ENCODE measurements at places on chromosomes 13 and 19. TPM values are rescaled to one million over a fixed set of nuclear protein-coding genes. Genes with fewer than 3 reads are reported as not detected.
A peak's percentile ranks its signal among the peaks of the same experiment; 100 is the strongest.

GRCh38 chr19:23698711-23699520 lies 11.9 kb upstream of the ZNF675 start:
- DNase-seq, result no peak

GRCh38 chr19:2488405-2488941 lies 12.5 kb downstream of the GADD45B start:
- no peak for DNase-seq

- no peak for DNase-seq
Observed at GRCh38 chr19:47005164-47005641, 14.4 kb upstream of the NPAS1 start.

DNA sequence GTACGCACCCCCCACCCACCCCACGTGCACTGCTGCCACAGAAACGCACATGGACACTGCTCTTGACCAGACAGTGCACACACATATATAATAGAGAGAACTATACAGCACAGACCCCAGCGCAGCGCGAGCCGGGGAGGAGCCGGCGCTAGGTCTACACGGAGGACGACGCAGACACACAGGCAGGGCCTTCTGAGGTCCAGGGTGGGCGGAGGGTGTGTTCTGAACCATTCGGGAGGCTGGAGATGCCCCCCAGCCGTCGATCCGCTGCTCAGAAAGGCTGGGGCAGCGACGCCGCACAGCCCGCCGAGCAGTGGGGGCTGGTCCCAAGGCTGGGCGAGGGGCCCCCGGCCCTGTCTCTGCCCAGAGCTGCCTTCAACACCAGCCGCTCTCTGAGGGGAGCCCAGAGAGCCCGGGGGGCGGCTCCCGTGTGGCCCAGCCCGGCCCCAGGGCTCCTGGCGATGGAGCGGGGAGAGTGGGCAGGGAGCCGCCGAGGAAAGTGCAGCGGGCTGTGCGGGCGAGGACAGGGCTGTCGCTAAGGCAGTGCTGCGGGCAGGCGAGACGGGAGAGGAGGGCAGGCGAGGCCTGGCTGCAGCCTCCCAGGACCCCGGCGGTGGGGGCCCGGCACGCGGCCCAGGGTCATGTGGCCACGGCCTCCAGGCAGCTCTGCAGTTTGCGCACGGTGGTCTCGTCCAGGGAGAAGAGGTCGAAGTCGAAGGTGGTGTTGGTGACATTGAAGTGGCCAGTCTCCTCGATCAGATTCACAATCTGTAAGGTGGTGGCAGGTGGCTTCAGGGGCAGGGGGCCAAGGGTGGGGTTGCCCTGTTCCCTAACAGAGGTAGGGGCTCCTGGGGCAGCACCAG lies 67.1 kb downstream of the MLLT1 start:
- DNase-seq, result no peak

GRCh38 chr19:46202872-46203860 lies 26.4 kb upstream of the IGFL1 start:
- DNase-seq, result no peak

DNA sequence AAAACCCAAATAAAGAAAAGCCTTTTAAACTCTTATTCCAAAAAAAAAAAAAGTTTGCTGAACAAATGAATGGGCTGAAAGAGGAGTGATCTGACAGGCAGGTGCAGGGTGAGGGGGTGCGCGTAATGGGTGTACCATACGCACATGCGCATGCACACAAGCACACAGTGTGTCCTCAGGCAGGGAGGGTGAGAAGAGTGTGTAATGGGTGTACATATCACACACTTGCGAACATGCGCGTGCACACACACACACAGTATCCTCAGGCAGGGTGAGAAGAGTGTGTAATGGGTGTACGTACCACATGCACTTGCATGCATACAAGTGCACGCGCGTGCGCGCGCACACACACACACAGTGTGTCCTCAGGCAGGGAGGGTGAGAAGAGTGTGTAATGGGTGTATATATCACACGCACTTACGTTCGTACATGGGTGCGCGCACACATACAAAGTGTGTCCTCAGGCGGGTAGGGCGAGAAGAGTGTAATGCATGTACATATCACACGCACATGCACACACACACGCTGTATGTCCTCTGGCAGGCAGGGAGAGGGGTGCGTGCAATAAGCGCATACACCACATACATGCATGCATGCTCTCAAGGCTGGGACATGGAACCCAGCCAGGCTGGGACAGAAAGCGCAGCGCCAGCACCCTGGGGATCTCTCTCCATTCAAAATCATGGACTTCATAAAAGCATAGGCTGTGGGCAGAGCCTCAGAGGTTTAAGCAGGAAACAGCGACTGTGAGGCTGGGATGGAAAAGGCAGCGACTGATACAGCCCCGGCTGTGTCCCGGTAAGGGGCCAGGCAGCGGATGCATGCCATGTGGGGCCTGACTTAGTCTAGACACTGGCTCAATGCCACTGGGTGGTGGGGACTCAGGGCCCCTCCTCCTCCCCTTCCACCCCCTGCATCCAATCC lies 70.4 kb downstream of the CEBPG start:
- DNase-seq, result peak; percentile 19

- no peak for DNase-seq
Observed at GRCh38 chr19:371501-372168, 27.0 kb upstream of the MIER2 start.

DNA sequence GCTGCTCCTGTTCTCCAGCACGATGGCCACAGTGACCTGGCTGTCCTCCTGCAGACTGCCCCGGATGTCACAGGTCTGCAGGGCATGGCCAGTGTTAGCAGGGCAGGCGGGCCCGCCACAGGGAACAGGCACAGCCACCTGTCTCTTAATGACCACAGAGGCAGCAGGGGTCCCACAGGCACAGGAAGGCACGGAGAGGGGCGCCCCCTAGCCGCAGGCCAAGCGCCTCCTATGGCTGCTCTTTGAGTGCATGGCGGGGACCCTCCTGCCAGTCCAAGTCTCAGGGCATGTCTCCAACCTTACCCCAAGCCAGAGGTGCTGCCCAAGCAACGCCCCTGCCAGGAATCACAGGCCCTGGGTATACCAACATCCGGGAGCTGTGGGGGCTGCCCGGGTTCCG lies 14.1 kb downstream of the IZUMO4 start:
- DNase-seq, result no peak

DNA sequence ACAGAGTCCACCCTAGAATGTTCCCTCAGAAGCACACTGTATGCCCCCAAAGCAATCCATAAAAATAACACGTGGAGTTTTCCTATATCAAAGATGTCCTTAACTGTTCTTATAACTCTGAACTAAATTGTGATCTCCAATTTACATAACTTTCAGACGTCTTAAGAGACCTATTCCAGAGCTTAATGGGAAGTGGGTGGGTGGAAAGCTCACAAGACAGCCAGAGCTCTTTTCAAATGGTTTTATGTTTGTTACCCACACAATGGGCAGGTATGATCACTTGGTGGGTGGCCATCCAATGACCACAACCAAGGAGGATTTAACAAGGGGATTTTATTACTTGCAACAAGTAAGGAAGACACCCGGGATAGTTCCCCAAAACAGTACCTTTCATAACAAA lies 81.7 kb downstream of the LRRC63 start:
- no peak for DNase-seq

DNA sequence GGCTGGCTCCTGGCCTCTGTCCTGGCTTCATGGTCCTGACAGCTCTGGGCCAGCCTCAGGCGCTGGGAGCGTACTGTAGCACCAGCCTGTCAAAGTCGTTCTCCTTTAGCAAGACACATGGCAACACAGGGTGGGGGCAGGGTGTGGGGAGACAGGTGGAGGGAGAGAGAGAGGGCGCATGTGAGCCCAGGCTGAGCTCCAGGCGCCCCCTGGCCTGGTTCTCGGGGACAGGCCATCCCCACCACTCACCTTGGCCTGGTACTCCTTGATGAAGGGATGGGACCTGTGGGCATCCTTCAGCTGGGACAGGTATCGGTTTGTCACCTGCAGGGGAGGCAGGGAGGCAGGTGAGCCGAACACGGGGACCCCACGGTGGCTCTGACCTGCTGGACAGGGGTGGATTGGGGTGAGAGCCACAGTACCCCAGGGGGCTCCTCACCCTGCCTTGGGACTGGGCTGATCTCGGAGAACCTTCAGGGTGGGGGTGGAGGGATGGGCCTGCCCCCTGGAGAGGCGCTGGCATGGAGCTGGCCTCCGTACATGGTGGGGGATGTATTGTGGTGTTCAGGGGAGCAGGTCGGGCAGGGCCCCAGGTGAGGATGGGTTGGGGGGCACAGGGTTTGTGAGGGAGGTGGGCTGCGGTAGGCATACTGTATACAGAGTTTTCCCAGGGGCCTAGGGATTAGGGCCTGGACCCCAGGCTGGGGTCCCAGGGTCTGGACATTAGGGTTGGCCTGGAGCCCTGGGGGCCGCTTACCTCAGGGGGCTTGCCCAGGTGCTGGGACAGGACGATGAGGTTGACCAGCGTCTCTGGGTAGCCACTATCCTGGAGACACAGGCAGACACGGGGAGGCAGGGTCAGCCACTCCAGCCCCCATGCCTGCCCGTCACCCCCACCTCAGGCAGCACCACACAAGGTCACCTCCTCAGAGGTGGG lies 3.9 kb upstream of the CERS1 start:
- DNase-seq, result no peak

- no peak for DNase-seq
Observed at GRCh38 chr19:934865-935479, 9.1 kb downstream of the ARID3A start.

DNA sequence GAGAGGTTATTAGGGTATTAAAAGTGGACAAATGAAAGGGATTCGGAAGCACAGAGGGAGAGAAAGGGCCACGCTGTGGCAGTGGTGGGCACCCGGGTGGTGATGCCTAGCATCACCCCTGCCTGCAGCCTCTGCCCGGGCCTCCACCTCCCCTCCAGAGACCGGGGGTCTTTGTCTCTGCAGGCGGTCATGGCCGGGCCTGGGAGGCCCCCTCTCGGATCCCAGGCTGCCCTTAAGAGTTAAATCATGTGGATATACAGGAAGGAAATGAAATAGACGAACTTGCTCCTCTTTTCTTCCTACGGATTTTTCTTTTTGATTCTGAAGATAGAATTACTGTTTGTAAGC lies 319.6 kb downstream of the ZNF536 start:
- no peak for DNase-seq

DNA sequence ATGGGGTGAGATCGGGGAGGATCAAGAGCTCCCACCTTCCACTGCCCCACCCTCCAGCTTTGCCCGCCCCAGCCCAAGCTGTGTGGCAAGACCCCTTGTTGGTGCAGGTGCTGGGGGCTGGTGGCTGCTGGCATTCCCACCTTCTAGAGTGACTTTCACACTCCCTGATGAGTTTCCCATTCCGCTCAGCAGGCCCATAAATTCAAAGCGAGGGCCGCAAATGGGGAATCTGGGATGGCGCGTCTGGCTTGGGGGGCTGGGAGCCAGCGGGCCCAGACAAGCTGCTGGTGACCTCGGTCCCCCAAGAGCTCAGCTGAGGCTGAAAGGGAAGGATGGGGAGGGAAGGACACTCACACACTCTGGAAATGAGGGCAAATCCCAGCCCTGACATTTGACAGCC lies 110.3 kb downstream of the GADD45B start:
- DNase-seq, result no peak

DNA sequence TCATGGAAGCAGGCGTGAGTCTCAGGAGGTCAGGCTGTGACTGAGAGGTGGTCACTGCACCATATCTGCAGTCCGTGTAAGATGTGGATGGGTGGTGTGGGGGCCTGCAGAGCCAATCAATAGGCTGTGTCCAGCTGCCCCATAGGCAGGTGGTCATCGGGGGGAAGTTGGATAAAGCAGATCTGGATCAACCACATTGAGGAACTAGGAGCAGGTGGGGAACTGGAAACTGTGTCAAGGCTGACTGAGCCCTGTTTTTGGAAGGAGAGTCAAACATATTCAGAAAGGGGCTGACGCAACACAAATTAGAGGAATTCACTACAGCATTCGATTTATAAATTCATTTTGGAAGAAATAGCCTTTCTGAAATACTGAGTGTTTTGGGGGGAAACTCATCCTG lies 15.0 kb downstream of the CLEC4M start:
- DNase-seq, result no peak

DNA sequence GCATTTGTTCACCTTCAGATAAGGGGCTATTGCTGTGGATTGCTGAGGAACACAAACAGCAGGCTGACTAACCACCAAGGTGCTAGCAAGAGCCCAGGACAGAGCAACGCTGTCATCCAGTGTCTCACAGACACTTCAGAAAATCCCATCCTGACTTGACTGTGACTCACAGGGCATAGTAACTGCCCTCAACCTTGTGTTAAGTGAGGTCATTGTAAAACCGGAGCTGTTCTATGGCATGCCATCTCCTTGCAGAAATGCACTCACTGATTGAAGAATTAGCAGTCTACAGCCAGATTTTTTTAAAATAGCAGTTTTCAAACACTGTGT lies 51.1 kb downstream of the TNFRSF19 start:
- no peak for DNase-seq

GRCh38 chr19:52336791-52337381 lies 843 bp downstream of the ZNF610 start:
- DNase-seq, result no peak

- DNase-seq, result no peak
Observed at GRCh38 chr19:38034492-38034860, 127.5 kb downstream of the SIPA1L3 start.

- no peak for DNase-seq
Observed at GRCh38 chr13:39971526-39971925, 316.1 kb downstream of the COG6 start.

- no peak for DNase-seq
Observed at GRCh38 chr13:46041419-46041839, 11.1 kb downstream of the ZC3H13 start.

- DNase-seq, result no peak
Observed at GRCh38 chr13:38784036-38784880, 97.4 kb downstream of the FREM2 start.

GRCh38 chr13:104953588-104953987 lies 1581.9 kb downstream of the EFNB2 start:
- no peak for DNase-seq

- DNase-seq, result no peak
Observed at GRCh38 chr13:46605825-46606554, 53.0 kb downstream of the LRCH1 start.

DNA sequence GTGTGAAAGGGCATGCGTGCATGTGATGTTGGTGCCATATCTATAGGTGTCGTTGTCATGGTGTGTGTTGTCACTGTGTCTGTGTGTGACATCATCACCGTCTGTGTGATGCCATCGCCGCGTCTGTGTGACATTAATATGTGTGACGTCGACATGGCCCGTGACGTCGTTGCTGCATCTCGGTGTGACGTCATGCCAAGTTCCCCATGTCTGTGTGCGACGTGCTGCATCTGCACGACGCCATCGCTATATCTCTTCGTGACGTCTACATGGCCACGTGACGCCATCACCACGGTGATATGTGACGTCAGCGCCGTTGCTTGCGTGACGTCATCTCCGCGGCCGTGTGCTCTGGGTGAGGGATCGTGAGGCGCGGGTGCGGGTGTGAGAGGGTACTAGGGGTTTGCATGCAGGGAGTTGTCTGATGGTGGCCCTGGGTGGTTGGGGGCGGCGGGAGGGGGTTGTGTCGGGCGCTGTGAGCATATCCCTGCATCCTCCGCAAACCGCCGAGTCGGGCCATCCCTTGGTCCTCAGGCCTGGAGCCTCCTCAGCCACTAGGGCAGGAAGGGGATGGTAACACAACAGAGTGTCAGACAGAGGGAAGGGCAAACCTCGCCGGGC lies 14.6 kb downstream of the GTPBP3 start:
- DNase-seq, result no peak

- peak; percentile 38 for DNase-seq
Observed at GRCh38 chr13:94327318-94327717, 152.2 kb downstream of the DCT start.

Gene PTH2
- total RNA-seq, result not detected

Gene RABAC1
- 100 TPM for total RNA-seq

Gene IRGC
- not detected for total RNA-seq

Gene SIGLEC5
- not detected for total RNA-seq

Gene KLK7
- total RNA-seq, result not detected

Gene CD79A
- total RNA-seq, result 1.3 TPM

Gene MIA
- total RNA-seq, result 11.4 TPM
